ENCODE measurements at places on chromosomes 6 and 20.

DNA sequence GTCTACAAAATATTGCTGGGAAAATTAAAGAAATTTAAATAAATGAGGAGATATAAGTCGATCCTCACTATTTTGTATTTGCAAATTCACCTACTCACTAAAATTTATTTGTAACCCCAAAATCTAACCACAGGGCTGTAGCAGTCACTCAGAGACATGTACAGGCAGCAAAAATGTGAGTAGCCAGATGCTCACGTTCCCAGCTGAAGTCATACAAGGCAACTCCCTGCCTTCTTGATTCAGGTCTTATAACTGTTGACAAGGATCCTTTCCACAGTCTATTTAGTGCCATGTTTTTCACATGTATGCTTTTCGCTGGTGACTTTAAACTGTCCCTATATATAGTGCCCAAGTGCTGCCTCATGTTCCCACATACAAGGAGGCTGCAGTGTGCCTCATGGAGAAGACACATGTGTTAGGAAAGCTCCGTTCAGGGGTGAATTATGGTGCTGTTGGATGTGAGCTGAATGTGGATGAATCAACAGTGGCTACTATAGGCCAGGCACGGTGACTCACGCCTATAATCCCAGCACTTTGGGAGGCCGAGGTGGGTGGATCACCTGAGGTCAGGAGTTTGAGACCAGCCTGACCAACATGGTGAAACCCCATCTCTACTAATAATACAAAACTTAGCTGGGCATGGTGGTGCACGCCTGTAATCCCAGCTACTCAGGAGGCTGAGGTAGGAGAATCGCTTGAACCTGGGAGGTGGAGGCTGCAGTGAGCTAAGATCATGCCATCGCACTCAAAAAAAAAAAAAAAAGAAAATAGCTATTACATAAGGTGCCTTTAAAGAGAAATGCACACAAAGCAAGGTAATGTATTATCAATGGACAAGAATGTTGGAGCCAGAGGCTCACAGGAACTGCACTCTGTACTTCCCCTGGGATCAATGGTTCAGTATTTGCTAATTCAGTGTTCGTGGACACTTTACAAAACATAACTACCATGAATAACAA is 55.3 kb downstream of the STK35 start:
- no peak for DNase-seq

GRCh38 chr20:3760655-3761348 is 6.8 kb downstream of the ADISSP start:
- DNase-seq = no peak

GRCh38 chr6:33837971-33838665 is 34.3 kb upstream of the MLN start:
- no peak for DNase-seq

DNA sequence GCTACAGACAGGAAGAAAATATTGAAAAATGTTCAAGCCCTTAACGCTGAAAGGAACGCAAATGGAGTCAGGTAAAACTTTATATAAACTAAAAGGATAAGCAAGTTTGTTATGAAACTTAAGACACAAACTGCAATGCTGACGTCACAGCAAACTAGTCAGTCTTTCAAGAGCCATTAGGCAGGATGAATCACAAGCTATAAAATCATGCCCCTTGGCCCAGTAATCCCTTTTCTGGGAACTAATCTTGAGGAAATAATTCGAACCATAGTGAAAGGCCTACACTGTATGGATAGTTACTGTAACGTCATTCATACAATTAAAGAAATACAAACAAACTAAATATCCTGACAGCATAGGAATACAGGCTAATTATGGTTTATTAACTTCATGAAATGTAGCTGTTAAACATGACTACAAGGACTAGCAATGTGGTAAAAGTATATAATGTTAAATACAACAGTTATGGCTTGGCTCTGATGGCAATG is 42.7 kb upstream of the HINT3 start:
- DNase-seq = no peak

- no peak for DNase-seq
Observed at GRCh38 chr6:9583753-9584352, 831.0 kb downstream of the TFAP2A start.

DNA sequence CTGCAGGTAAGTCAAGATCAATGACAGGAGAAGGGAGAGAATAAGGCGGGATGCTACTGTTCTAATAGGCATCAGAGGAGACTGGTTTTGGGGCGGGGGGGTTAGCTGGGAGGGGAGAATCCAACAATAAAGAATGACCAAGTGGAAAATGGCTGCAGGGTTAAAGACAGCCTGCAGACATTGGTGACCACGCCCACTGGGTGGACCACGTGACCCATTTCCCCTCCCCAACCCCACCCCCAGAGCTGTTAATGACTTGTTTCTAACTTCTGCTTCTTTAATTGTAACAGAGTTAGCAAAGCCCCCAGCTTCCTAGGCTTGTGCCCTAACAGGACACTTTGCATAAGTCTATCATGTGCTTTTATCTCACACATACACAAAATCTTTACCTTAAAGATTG is 344.5 kb downstream of the KIF16B start:
- no peak for DNase-seq

GRCh38 chr6:38725414-38726183 is 10.5 kb downstream of the DNAH8 start:
- DNase-seq = no peak

GRCh38 chr6:37785002-37785662 is 34.4 kb upstream of the ZFAND3 start:
- no peak for DNase-seq

GRCh38 chr6:96923400-96923799 is 1.1 kb upstream of the KLHL32 start:
- no peak for DNase-seq

GRCh38 chr6:3108746-3109414 is 9.6 kb upstream of the BPHL start:
- no peak for DNase-seq

GRCh38 chr20:33874129-33874528 is 63.0 kb downstream of the CHMP4B start:
- no peak for DNase-seq

- no peak for DNase-seq
Observed at GRCh38 chr6:41045664-41046063, 3.4 kb downstream of the TSPO2 start.

GRCh38 chr6:109320072-109320471 is 62.2 kb downstream of the CD164 start:
- no peak for DNase-seq

DNA sequence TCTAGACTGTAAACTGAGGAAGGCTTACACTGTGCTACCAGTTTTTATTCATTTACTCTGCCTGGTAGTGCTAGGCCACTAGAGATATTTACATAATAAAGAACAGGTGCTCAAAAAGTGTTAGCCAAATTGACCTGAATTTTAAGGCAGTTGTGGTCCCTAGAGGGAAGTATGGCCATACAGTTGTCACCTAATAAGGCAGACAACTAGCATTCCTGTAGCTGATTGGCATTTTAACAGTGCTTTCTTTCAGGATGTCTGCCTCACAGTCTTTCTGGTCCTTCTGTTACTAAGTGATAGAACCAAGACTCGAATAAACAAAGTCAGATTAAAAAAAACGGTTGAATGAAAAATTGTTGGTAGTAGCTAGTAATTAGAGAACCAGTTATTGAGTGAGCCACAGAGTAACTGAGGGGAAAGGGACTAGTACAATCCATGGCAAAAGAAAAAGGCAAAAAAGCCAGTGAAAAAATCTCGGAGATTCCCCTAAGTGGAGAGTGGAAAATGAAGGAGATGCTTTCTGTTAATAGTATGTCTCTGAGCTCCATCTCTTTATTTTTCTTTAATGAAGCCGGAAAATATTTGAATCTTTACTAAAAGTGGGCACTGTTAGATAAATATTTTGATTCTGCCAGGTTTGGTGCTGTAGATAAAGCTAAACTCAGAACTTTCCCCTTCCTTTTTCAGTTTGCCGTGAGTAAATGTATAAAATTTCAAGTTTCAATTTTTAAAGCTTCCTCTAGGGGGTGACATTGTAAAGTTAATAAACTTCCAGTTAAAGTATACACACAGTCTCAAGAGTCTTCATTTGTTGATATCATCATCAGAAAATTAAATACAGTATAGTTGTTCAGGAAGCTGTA is 9.1 kb downstream of the VTA1 start:
- DNase-seq = no peak

DNA sequence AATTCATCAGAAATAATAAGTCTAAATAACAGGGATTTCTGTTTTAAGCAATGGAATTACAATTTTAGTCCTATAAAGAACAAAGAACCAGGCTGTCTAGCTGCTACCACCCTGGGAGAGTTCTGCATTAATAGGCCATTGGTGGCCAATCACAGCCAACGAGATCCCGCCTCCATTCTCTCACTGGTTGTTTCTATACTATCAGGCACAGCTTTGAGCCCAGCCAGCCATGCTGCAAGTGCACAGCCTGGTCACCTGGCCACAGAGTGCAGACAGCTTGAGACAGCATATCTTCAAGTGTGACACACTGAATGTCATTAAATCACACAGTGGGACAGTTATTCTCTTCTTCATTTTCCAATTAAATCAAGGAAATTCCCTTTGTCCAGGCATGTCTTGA is 16.1 kb upstream of the RAB22A start:
- DNase-seq = no peak

DNA sequence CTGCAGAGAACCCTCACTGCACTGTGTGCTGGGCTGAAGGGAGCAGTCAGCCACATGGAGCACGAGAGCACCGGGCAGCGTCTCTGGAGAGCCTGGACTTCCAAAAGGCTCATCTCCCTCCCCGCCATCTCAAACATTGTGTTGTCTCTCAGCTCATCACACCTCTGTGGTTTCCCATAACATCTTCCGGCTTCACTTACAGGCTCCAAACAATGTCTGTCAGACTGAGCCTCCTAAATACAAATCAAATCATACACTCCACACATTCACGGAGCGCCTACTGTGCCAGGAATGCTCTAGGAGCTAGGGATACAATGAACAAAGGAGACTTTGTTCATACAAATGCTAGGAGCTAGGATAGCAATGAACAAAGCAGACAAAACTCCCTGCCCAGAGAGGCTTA is 398.0 kb downstream of the RNGTT start:
- DNase-seq = no peak

All from activated CD4-positive, alpha-beta T cell treated with anti-CD3 and anti-CD28 coated beads for 4 hours (primary cell).